Pancreas (tissue), 10 donors: ENCODE measurements at places on chromosomes 12 and 14. TPM values are rescaled to one million over a fixed set of nuclear protein-coding genes. Genes with fewer than 3 reads are reported as not detected.

The NANOG gene
- total RNA-seq, result 0.09 TPM

The KRT85 gene
- not detected for total RNA-seq

The CLEC12A gene
- 3.4 TPM for total RNA-seq

The PMCH gene
- not detected for total RNA-seq

The SVOP gene
- 0.13 TPM for total RNA-seq
